ENCODE measurements at places on chromosomes 5 and 9.

- no peaks in the 10 kb centered on the region for H3K27me3 ChIP-seq
- H3K4me1 ChIP-seq = peaks cover 5% of the 10 kb centered on the region
- no peak for DNase-seq
- H3K4me3 ChIP-seq = no peak overlapping the region
These were observed 108.1 kb downstream of the SNCAIP start for GRCh38 chr5:122420091-122420490.

DNA sequence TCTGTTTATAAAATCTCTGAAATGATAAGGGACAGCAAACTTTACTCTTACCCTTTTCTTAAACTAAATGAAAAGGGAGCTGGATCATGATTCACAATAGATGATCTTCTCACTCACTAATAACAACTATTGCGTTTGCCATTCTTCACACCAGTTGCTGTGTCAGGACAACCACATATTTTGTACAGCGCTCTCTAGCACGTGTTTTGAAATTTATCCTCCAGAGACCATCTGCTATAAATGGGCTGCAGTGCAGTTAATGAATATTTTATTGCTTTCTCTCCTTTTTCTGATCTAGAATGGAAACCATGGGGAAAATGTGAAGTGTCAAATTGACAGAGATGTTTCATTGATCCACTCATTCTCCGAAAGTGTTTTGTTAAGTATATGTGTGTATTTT is 258.4 kb upstream of the CCNH start:
- no peaks in the 10 kb centered on the region for H3K4me1 ChIP-seq
- H3K4me3 ChIP-seq = no peak overlapping the region
- no peak for DNase-seq
- H3K27me3 ChIP-seq = no peaks in the 10 kb centered on the region

- no peak for DNase-seq
- no peaks in the 10 kb centered on the region for H3K36me3 ChIP-seq
- no peak overlapping the region for H3K27ac ChIP-seq
- no peak overlapping the region for H3K4me3 ChIP-seq
- H3K4me1 ChIP-seq = no peaks in the 10 kb centered on the region
- H3K27me3 ChIP-seq = no peaks in the 10 kb centered on the region
These were observed 340.9 kb upstream of the RPS23 start for GRCh38 chr5:82619097-82619496.

DNA sequence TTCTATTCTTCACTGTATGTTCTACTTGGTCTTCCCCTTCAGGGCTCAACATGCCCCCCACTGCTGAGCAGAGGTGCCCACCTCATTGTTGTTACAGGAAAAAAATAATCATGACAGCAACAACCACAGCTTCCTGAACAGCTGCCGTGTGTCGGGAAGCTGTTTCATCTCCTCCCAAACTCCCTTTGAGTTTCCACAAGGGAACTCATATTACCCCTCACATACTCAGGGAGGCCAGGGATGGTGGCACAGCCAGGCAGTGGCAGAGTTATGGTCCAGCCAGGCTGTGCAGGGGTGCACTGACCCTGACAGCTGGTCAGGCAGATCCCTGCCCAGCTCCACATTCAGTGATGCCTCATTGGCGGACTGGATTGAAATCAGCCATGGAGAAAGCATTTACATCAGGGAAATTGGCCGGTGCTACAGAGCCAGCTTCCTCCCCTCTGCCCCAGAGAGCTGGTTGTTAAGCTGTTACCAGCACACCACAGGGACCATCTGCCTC is 37.3 kb downstream of the SARDH start:
- H3K4me1 ChIP-seq = peaks cover 9% of the 10 kb centered on the region
- no peak overlapping the region for H3K27ac ChIP-seq
- H3K36me3 ChIP-seq = no peaks in the 10 kb centered on the region
- H3K27me3 ChIP-seq = no peaks in the 10 kb centered on the region
- no peak for DNase-seq

DNA sequence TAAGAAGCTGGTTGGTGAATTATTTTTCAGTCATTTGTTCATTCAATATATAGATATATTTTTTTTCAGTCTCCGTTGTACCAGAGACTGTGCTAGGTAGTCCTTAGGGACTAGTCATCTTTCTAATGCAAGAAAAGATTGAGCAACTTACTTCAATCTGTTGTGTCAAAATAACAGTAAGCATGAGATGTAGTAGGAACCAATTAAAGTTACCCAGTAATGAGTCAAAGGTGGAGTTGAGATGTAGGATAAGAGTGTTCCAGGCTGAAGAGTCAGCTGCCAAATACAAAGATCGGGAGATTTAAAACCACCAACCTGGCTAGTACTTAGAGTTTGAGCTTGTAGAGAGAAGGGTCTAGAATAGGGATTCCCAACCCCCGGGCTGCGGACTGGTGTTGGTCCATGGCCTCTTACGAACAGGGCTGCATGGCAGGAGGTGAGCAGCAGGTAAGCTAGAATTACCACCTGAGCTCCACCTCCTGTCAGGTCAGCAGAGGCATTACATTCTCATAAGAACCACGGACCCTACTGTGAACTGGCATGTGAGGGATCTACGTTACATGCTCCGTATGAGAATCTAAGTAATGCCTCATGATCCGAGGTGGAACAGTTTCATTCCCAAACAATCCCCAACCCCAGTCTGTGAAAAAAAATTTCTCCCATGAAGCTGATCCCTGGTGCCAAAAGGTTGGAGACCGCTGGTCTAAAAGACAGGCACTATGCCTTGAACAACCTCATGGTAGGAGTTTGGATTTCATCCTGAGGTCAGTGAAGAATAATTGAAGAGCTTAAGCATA is 1241.5 kb upstream of the WWC1 start:
- H3K27me3 ChIP-seq = no peaks in the 10 kb centered on the region
- no peaks in the 10 kb centered on the region for H3K36me3 ChIP-seq
- DNase-seq = no peak
- H3K27ac ChIP-seq = no peak overlapping the region
- H3K4me3 ChIP-seq = no peak overlapping the region

DNA sequence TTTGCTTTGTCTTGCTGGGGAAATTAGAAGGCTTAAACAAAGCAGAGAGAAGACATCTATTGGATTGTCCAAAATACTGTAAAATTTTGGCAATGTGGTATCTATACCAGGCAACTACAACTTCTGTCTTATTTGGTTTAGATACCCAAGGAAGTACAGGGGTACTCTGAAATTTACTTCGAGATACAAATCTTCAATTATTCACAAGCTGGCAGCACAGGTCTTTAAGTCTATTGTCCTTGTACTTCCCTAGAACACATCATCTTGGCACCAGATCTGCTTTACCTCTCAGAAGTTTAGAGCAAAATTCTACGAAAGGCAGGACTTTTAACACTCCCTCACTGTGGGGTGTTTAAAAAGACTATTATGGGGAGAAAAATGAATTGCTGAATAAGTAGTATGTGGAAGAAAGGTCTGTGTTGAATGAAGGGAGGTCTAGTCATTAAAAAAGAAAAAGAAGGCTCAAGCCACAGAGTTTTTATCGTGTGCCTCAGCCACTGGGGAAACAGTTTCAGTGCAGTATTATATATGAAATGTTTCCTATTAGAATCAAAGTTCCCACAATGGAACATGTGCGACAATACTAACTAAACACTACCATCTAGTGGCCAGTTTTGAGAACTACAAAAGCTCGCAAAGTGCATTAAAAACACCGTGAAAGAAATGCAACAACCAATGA is 93.7 kb downstream of the PDE4D start:
- no peak for DNase-seq
- no peaks in the 10 kb centered on the region for H3K4me1 ChIP-seq
- no peaks in the 10 kb centered on the region for H3K36me3 ChIP-seq
- H3K4me3 ChIP-seq = 0 out of 2 replicates have a peak overlapping the region, but pooled peaks have one; percentile 9
- no peaks in the 10 kb centered on the region for H3K27me3 ChIP-seq
- H3K27ac ChIP-seq = no peak overlapping the region

DNA sequence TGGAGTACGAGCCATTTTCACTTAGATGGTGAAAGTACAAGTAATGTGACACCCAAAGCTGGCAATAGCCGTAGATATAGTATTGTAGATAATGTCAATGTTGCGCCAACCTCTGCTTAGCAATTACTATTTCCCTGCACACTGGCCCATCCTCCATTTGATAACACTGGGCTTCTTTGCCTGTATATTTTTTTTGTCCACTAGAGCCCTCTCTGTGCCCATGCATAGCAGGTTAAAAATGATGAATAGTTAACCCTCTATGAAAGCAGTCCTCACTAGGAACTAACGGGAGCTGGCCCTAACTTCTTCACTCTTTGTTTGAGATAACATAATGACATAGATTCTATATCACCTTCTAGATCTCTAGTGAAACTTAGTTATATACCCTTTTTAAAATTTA is 416.8 kb downstream of the TUSC1 start:
- no peak overlapping the region for H3K4me3 ChIP-seq
- no peak for DNase-seq
- no peaks in the 10 kb centered on the region for H3K36me3 ChIP-seq
- H3K27ac ChIP-seq = no peak overlapping the region
- no peaks in the 10 kb centered on the region for H3K27me3 ChIP-seq
- H3K4me1 ChIP-seq = no peaks in the 10 kb centered on the region

- H3K4me3 ChIP-seq = no peak overlapping the region
- H3K36me3 ChIP-seq = no peaks in the 10 kb centered on the region
- DNase-seq = no peak
- H3K27ac ChIP-seq = no peak overlapping the region
- H3K27me3 ChIP-seq = no peaks in the 10 kb centered on the region
These were observed 1098.8 kb downstream of the DTWD2 start for GRCh38 chr5:117889596-117889995.

- no peak overlapping the region for H3K27ac ChIP-seq
- DNase-seq = no peak
- no peaks in the 10 kb centered on the region for H3K27me3 ChIP-seq
- no peaks in the 10 kb centered on the region for H3K4me1 ChIP-seq
- H3K36me3 ChIP-seq = no peaks in the 10 kb centered on the region
These were observed 6.9 kb downstream of the MRPL22 start for GRCh38 chr5:154947778-154948177.

GRCh38 chr9:134643222-134643671 is 1.6 kb downstream of the COL5A1 start:
- peak overlapping the region; percentile 82 for H3K4me3 ChIP-seq
- no peak overlapping the region for H3K27ac ChIP-seq
- no peak for DNase-seq

- H3K4me1 ChIP-seq = no peaks in the 10 kb centered on the region
- H3K27ac ChIP-seq = no peak overlapping the region
- no peak overlapping the region for H3K4me3 ChIP-seq
- DNase-seq = no peak
These were observed 29.2 kb upstream of the GLRA1 start for GRCh38 chr5:151953833-151954232.

DNA sequence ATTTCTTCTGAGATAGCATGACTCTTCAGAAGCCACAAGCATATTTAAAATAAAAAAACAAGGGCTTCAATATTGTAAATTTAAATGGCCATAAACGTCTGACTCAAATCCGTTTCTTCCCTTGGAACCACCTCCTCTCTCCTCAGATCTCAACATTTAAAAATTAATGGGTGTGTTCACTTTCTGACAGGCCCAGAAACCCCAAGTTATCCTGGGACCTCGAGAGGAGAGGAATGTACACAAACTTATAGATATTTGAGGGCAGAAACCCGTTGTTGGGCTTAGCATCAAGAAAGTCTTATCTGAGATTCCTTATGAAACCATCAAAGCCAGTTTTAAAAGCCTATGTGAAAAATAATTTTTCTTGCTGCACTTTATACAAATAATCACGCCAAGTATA is 29.2 kb downstream of the MLLT3 start:
- no peak for DNase-seq
- no peaks in the 10 kb centered on the region for H3K36me3 ChIP-seq
- H3K4me3 ChIP-seq = no peak overlapping the region
- H3K4me1 ChIP-seq = no peaks in the 10 kb centered on the region

- no peaks in the 10 kb centered on the region for H3K27me3 ChIP-seq
- no peak for DNase-seq
- H3K4me1 ChIP-seq = peaks cover 14% of the 10 kb centered on the region
- H3K27ac ChIP-seq = no peak overlapping the region
These were observed 27.1 kb downstream of the LHX6 start for GRCh38 chr9:122201641-122202040.

DNA sequence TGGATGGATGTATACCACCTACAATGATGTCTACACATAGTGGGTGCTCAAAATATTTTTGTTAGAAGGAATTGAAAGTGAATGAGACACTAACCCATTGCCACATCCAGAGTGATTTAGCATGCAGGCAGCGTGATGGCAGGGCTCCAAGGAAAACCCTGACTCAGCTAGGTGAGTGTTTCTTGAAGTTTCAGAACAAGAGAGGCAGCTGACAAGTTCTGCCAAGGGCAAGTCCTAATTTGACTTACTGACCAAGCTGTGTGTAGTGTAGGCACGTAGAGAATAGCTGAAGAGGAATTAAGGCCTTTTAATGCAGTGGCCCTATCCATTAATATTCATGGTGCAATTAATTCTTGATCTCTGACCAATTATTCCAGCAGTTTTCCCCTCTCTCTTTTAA is 107.8 kb upstream of the ATP10B start:
- H3K36me3 ChIP-seq = no peaks in the 10 kb centered on the region
- DNase-seq = no peak
- no peaks in the 10 kb centered on the region for H3K27me3 ChIP-seq
- no peak overlapping the region for H3K27ac ChIP-seq

- H3K4me3 ChIP-seq = no peak overlapping the region
- DNase-seq = no peak
- no peaks in the 10 kb centered on the region for H3K36me3 ChIP-seq
These were observed 218.4 kb upstream of the TMEM161B start for GRCh38 chr5:88487066-88487465.

GRCh38 chr5:86864051-86864450 is 246.3 kb downstream of the COX7C start:
- H3K36me3 ChIP-seq = no peaks in the 10 kb centered on the region
- no peak for DNase-seq
- no peaks in the 10 kb centered on the region for H3K4me1 ChIP-seq
- H3K4me3 ChIP-seq = no peak overlapping the region

DNA sequence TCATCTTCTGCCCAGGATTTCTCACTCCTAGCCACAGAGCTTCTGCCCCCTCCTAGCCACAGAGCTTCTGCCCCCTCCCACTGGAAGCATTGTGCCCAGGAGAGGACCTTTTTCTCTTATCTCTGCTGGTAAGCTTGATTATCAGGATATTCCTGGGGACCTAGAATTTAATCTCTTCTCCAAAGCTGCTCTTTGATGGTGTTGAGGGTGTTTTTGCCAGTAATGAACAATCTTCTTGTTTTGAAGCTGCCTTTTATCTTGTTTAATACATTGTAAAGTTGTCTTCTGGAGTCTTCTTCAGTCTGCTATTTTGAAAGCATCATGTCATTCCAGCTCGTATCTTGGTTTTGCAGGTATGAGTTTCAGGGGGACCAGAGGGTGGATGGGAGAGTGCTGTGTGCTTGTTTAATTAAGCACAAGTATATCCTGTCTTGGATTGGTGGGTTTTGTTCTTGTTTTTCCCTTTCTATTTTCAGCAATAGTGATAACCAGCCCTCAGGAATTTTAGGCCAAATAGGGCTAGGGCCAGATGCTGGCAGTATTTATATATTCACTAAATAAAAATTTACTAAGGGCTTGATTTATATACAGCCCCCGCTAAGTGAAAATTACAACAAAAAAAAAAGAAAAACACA is 214.0 kb upstream of the DMRT1 start:
- H3K4me1 ChIP-seq = peaks cover 2% of the 10 kb centered on the region
- no peaks in the 10 kb centered on the region for H3K36me3 ChIP-seq
- no peak for DNase-seq
- H3K4me3 ChIP-seq = no peak overlapping the region
- no peak overlapping the region for H3K27ac ChIP-seq
- no peaks in the 10 kb centered on the region for H3K27me3 ChIP-seq

- no peak for DNase-seq
- no peak overlapping the region for H3K27ac ChIP-seq
- H3K27me3 ChIP-seq = no peaks in the 10 kb centered on the region
- no peaks in the 10 kb centered on the region for H3K4me1 ChIP-seq
These were observed 370.0 kb downstream of the PSAT1 start for GRCh38 chr9:78666818-78667414.
